Skin of body (tissue), 3 donors: ENCODE measurements at places on chromosomes 7 and 10. TPM values are rescaled to one million over a fixed set of nuclear protein-coding genes. Genes with fewer than 3 reads are reported as not detected.

ASAH2 gene
- total RNA-seq = 0.49 TPM

SDK1 gene
- 7.5 TPM for total RNA-seq

DNA sequence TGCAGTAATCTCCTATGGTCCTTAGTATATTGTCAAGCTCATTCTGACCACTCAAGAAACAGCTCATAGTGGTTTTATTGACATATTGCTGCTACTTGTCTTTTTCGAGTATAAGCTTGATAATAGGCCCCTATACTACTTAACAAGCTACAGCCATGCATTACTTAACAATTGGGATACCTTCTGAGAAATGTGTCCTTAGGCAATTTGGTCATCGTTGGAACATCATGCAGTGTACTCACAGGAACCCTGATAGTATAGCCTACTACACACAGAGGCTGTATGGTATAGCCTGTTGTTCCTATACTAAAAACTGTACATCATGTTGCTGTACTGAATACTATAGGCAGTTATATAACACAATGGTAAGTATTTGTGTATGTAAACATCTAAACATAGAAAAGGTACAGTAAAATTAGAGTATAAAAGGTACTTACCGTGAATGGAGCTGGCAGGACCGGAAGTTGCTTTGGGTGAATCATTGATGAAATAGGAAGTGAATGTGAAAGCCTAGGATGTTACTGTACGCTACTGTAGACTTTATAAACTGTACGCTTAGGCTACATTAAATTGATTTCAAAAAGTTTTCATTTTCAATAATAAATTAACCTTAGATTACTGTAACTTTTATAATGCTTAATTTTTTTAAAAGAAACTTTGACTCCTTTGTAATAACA, 160.9 kb downstream of the LRRC4 start:
- no peak for DNase-seq

GRCh38 chr7:2317556-2318293, 3.5 kb upstream of the SNX8 start:
- no peak for DNase-seq
